ENCODE measurements at places on chromosomes 12 and 14. TPM values are rescaled to one million over a fixed set of nuclear protein-coding genes. Genes with fewer than 3 reads are reported as not detected.

DNA sequence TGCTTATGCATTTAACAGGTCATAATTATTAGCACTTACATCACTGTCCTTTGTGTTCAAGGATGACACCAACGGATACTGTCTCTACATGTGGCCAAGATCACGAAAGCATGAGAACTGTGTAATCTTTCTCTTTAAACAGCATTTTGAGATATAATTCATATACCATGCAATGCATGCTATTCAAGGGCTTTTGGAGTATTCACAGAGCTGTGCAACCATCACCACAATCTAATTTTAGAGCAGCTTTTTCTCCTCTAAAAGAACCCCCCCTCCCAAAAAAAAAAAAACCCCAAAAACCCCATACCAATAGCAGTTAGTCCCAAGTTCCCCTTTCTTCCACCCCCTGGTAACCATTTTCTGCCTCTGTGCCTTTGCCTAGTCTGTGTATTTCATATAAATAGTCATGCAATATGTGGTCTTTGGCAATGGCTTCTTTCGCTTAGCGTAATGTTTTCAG lies 60.6 kb downstream of the SPRING1 start:
- DNase-seq, result no peak

DNA sequence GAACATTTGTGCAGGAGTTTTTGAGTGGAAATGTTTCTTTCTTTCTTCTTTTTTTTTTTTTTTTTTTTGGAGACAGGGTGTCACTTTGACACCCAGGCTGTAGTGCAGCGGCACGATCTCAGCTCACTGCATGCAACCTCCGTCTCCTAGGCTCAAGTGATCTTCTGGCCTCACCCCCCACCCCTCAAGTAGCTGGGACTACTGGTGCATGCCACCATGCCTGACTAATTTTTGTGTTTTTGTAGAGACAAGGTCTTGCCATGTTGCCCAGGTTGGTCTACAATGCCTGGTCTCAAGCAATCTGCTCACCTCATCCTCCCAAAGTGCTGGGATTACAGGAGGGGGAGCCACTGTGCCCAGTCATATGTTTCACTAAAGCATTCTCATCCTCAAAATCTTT lies 69.2 kb upstream of the BCAT1 start:
- no peak for DNase-seq

DNA sequence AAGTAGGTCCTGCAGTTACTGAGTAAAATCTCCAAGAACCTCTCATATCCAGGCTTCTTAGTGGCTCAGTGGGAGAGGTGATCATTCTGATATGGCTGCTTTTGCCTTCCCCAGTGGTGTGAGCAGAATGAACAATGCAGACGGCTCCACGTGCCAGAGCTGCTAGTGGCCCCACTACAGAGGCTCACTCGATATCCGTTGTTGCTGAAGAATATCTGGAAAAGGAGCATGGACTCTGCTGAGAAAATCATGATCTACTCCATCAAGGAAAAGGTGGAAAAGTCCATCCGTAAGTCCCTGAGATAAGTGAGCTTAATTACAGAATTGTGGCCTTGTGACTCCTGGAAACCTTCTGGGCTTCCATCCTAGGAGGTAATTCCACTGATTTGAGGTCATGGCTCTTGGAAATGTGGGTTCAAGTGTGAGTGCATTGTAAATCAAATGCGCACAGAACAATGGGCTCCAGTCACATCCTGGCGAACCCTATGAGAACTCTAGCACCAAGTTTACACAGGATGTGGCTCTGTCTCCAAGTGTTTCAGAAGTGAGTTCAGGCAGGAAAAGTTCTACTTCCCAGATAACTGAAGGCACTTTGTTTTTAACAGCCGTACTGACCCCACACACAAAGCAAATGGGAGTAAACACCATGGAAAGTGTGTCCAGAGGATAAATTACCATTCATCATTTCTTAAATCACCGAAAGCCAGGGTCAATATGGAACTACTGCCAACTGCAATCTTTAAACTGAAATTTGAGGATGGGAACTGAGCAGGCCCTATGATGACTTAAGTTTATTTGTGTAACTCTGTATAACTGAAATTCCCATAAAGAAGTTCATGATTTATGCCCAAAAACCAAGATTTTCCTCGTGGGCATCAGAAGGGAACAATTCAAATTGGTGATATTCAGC lies 51.4 kb downstream of the PLEKHG7 start:
- no peak for DNase-seq

DNA sequence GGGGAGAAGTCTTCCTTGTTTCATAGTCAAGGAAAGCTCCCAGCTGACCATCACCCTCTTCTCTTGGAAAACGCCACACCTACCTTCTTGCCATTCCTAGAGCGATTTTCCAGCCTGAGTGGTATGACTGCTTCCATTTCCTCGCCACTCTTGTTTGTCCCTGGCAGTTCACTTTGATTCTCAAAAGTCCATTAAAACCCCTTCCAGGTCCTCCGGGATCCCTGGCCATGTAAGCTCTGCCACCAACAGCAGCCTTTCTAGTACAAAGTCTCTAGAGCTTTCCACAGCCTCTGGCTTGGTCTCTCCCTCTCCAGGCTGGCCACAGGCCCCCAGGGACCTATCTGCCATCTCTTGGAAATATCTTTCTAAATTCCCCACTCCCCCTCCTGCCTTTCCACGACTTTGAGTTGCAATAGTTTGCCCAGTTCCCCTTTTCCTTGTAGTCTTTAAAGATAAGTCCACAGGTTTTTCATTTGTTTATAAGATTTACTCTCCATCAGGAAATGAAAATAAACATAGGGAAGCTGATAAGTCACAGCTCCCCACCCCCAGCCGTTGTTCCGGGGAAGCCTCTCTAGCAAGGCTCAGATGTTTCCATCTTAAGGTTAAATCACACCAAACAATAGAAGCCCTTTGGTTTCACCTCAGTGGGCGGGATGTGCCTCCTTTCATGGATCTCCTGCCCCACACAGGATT lies 42.9 kb upstream of the SINHCAF start:
- no peak for DNase-seq

DNA sequence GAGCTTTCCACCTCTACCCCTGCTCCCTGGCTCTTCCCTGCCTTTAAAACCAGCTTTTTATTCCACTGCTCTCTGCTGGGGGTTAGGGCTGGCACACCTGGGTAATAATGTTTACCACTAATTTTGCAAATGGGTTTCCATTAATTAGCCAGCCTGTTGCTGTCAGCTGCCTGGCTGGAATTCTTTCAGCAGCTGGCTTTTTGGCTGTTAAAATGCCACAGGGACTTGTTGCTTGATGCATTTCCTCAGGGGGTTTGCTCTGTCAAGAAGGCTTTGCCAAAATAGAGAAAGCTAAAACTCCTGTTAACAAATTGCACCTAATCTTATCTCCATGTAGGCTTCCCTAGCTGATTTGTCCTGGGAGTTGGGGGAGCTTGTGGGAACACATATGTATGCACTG lies 51.8 kb upstream of the PSMC1 start:
- DNase-seq, result no peak

DNA sequence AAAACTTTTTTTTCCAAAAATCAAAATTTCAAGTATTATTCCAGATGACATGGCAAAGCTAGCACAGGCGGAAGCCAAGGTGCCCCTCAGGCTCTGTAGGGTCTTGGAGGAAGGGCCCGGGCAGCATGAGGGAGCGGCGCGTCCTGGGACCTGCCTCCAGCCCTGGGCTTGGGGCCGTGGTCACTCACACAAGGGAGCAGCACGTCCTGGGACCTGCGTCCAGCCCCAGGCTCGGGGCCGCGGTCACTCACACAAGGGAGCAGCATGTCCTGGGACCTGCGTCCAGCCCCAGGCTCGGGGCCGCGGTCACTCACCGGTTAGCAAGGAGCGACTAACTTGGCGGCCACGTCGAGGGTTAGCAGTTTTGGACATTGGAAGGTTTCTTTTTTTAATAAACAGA lies 11.9 kb upstream of the GOLGA3 start:
- DNase-seq, result no peak

- peak; percentile 77 for DNase-seq
These were observed 164.5 kb downstream of the SLC38A4 start for GRCh38 chr12:46661110-46661845.

DNA sequence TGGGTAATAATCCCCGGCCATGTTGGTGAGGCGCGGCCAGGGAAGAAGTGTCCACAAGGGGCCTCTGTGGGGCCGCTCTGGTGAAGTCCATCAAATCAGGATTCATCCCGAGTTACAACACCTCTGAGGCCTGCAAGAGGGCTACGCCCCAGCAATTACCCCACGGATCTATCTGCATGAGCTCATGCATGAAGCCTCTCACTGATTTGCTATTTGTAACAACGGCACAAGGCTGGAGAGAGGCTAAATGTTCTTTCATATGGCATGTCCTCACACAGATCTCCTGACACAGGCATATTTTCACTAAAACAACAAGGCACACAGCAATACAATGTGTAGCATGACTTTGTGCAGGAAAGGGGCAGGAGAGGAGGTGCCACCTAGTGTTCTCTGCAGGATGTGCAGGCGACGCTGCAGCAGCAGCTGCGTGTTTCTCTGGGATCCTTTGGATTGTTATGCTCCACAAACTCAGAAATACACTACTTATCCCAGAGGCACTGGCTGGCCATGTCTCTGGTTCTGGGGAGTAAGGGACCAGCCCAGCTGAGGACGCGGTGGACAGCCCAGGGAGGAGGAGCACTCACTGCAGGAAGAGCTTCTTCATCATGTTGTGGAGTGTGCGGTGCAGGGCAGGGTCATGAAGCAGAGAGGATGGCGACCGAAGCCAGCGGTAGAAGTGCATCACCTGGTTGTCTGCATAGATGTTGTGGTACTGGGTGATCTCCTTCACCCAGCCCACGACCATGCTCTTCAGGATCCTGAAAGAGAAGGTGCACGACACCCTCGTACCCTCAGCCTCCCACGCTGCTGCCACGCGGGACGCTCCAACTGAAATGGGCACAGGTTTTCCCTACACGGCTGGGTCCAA lies 20.2 kb downstream of the P2RX2 start:
- DNase-seq, result peak; percentile 17

DNA sequence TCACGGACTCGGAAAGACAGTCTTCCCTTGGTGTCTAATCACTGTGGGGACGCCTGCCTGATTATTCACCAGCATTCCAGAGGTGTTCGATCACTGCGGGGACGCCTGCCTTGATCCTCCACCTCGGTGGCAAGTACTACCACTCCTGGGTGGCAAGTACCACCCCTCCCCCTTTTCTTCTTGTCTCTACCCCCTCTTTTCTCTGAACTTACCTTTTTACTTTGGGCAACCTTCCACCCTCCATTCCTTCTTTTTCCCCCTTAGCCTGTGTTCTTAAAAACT lies 12.0 kb upstream of the LGMN start:
- DNase-seq, result no peak

DNA sequence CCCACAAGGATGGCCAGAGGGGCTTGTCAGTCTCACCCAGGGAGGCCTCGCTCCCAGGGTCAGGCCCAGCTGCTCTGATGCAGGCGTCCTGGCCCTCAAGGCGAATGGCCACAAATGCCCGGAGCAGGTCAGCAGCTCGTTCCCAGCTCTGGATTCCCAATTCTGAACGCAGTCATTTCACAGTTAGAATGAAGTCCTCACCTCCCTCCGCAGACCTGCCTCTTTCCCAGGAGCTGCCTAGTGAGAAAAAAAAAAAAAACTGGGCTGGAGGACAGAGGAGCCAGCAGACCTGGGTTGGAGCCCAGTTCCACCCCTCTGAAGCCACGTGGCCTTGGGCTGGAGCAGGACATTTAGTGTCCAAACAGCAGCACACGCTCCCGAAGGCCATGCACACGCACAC lies 62.2 kb upstream of the DIO3 start:
- DNase-seq, result no peak

DNA sequence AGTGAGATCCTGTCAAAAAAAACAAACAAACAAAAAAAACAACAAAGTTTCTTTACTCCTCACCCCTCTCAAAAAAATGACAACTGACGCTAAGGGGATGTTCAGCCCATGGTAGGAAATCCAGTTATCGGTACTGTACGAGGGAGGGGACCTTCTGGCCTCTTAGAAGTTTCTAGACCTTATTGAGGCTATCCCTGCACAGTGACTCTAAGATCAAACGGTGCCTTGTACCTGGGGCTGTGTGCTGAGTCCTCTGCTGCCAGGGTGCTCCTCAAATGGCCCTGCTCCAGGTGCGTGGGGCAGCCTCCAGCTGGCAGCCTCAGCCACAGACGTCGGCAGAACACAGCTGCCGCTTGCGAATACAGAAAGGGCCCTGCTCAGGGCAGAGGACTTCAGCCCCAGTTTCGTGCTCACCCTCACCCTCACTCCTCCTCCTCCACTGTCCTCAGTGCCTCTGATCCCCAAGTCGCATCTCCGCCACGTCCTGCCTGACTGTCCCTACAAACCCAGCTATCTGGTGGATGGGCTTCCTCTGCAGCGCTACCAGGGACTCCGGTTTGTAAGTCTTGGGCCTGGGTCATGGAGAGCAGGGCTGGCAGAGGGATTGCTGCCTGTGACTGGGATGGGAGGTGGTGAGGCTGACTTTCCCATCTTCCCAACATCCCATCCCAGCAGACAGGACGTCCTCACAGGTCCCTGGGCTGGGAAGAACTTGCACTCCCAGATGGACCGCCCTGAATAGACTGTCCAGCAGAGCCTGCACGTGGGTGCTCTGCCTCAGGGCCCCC lies 90.9 kb downstream of the B4GALNT3 start:
- DNase-seq, result no peak

- DNase-seq, result no peak
These were observed 155.1 kb downstream of the BTG1 start for GRCh38 chr12:91990525-91990924.

The LBHD2 gene
- 0.72 TPM for total RNA-seq

The ANKS1B gene
- not detected for total RNA-seq

The LHX5 gene
- total RNA-seq, result not detected

The RNFT2 gene
- total RNA-seq, result 7.1 TPM
